ENCODE measurements at places on chromosomes 2 and 18.

DNA sequence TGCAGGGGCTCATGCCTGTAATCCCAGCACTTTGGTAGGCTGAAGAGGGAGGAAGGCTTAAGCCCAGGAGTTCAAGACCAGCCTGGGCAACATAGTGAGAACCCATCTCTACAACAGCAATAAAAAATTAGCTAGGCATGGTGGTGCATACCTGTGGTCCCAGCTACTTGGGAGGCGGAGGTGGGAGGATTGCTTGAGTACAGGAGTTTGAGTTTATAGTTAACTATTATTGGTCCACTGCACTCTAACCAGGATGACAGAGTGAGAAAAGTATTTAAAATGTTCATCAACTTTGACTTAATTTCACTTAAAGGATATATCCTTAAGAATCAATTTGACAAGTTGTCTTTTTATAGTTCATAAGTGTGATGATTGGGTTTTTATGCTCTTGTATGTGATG, 14.3 kb upstream of the GPD2 start:
- no peak for DNase-seq

GRCh38 chr2:218036371-218036770, 32.7 kb upstream of the RUFY4 start:
- DNase-seq, result no peak

- DNase-seq, result no peak
Measured at GRCh38 chr2:35174845-35175244, 1180.7 kb upstream of the CRIM1 start.

- no peak for DNase-seq
Measured at GRCh38 chr2:25744055-25744454, 70.7 kb upstream of the DTNB start.

- DNase-seq, result no peak
Measured at GRCh38 chr18:74116633-74117554, 30.7 kb downstream of the FBXO15 start.

DNA sequence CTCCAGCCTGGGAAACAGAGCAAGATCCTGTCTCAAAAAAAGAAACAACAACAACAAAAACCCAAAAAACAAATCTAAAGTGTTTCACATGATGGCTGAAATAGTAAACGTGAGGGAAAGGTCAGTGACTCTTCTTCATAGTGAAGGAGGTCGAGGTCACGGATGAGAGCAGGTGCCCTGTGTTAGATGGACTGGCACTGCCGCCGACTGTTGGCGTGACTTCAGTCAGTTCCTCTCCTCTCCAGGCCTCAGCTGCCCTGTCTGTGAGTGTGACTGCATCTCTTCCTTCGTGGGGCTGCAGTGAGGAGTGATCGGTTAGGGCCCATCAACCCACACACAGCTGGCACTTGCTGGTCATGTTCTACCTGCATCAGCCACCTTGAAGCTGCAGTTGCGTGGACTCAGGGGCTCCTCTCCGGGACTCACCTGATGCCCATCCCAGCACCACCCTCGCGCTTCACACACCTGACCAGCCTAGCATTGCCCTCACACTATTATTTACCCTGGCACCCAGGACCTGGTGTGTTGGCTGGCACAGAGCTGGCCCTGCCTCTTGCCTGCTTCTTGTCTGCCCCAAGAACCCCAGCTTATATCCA, 30.1 kb upstream of the TMEM87B start:
- DNase-seq, result no peak

DNA sequence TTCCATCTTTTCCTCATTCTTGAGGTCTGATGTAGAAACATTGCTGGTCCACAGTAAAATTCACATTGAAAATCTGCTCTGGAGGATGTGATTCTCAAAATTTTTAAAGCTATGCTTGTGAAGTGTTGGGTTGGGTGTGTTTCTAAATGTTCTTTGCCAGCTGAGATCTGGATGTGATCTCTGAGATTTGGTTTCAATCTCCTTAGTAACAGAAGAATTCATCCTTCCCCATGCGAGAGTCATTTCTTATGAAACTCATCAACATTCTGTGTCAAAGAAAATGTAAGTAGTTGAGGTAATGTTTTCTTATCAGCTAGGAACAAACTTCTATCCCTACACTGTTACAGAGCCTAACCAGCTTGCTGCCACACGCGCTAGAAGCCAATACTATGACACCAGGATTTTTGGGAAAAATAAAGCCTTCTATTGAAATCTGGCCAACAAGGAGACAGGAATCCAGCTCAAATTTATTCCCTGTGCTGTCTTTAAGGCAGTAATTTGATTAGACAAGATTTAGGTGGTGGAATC, 134.9 kb downstream of the PTH2R start:
- DNase-seq, result no peak

DNA sequence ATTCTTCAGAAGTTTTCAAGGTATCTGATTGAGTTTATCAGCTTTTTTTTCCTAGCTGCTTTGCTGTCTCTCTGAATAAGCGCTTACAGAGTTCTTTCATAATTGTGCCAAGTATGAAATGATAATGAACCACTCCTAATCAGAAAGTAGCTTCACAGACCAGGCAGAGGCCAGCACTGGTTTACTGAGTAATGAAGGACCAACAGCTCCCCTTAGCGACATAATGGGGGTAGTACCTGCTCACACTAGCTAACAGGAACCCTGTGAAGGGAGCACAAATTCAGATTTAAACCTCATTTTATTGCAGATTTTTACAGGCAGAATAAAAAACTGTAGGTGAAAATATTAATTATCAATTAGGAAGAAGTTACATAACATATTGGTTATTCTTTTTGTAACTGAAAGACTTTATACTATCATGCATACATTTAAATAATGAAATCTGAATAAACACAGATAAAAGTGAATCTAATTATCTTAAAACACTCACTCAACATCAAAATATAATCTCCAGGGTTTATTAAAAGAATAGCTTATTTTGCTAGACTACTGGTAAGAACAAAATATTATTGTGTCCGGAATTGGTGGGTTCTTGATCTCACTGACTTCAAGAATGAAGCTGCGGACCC, 53.7 kb upstream of the LRRC30 start:
- DNase-seq, result no peak

DNA sequence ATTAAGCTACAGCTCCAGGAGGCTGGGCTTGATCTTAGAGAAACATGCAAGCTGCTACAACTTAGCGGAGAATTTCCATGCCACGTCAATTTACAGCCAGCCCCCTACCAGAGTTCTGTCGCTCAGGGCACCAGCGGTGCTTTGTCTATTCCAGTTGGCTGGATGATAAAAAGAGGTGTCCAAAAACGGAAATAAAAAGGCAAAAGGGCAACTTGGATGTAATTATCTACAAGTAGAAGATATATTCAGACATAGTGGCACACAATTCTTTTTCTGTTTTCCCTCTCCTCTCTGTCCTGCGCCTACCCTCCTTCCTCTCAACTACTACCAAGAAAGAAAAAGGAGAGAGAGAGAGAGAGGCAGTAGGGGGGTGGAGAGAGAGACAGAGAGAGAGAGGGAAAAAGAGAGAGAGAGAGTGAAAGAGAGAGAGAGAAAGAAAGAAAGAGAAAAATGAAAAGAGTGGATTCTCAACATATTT, 363 bp upstream of the RFTN2 start:
- no peak for DNase-seq

GRCh38 chr2:18924886-18925285, 335.5 kb upstream of the NT5C1B start:
- DNase-seq, result no peak

Measured in activated T-helper 1 cell treated with anti-CD3 and anti-CD28 coated beads, Interleukin-2, amount 50 U/mL, for 16 hours (primary cell).